ENCODE measurements at places on chromosomes 5 and 9.
A peak's percentile ranks its signal among the peaks of the same experiment; 100 is the strongest.

GRCh38 chr9:109311286-109311685, 9.6 kb downstream of the EPB41L4B start:
- DNase-seq, result no peak

GRCh38 chr5:57456531-57457135, 26.0 kb downstream of the ACTBL2 start:
- DNase-seq, result no peak

- DNase-seq, result peak; percentile 54
Observed at GRCh38 chr5:36606428-36607113, at the start of gene SLC1A3. Gene SLC1A3 (plus strand): TSS chr5:36606606. CDS start chr5:36608424, 1,818 bp downstream.

DNA sequence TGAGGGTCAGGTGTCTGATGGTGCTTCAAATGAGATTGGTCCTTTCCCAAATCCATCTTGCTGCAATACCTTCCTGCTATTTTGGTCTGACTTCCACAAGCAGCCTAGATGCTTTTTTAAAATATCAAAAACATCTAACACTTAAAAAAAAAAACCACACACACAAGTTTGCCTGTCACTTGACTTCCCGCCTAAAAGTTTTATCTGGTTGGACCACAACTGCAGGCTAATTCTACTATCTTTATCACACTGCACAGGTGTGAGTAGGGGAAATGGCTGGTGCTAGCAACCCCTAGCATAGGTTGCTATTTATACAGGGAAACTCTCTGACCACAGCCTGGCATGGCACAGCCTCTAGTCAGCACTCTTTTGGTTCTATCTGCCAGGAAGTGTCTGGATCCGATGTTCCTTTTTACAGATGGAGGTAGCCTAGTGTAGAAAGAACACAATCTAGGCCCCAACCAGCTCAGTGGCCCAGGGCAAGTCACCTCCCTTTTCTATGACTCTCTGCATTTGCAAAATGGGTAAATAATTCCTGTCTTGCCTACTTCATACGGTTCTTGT, at the start of gene HEMGN:
Gene HEMGN, minus strand, starts transcription at position 92 of the 564 bp plus-strand sequence. Its CDS starts 36 bp downstream, at position 56.
- no peak for DNase-seq

DNA sequence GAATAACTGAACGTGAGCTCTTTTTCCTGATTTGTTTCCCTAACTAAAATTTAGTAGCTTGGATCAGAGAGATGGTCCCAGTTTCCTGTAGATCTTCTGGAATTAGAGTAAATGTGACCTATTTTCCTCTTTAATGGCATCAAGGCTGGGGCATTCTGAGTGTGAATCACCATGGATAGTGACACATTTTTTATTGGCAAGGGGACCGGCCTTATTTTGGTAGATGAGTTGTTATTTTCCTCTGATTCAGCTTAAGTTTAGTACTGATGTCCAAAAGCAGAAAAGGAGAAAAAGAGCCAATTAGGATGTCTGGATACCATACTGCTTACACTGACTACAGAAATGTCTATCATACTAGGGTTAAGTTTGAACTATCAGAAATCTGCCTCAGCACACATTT, 68.1 kb downstream of the RNF38 start:
- no peak for DNase-seq

DNA sequence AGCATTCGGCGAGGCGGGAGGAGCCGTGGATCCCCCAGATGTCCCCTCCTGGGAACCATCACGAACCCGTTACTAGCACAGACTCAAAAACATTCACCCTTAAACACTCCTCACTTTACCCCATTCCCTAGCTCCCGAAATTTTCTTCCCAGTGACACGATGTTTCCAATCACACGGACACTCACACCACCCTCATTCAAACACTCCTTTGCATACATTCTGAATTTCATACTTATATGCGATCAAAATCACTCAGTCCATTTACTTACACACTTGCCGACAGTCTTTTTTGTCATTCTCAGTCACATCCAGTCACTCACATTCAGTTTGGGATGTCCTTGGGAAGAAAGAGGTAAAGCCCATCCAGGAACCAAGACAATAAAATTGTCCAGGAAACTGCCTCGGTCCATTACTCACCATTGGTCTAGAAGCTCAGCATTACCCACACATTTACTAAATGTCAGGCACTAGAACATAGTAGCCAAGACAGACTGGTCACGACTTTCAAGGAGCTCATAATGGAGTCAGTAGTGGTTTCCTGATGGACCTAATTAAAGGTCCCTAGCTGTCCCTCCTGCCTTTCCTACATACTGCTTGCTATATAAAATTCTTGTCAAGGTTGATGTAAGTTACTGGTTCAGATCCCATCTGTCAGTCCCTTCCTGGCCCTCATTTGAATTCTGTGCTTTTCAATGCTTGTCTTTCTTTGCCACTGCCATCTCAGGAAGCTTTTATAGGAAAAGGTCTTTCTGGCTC, 574 bp downstream of the SLC35A4 start:
- DNase-seq, result no peak

GRCh38 chr5:89706731-89707130, 702.8 kb downstream of the CETN3 start:
- no peak for DNase-seq

DNA sequence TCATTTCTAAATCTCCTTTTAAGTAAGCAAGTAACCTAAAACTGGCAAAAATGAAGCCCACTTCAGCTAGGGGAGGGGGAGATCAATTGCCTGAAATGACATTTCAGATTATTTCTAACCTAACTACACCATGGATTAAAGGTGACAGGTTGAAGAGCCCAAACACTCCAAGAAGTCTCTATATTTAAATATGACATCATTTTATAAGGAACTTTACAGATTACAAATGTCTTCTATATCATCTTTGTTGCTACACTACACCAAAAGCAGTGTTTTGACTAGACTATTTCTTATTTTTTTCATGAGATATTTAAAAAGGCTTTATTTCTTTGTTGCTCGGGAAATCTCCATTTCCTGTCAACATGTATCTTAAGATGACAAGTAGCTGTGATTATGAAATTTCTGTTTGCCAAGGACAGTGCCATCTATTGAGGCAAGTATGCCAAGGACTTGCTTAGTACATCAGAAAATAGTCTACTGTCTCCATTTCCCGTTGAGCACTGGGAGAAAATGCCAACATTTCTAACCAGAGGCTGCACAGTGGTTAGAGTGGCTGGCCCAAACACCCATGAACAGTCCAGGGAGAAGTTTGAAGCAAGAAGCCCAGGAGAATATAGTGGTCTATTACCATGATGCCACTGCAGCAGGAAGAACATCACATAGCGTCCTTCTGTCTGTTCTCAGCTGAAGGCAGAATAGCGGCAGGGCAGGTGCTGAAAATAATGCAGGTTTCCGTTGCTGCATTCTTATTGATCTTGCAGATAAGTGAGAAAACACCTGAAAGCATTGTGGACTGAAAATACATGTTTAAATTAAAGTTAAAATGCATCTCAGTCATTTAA, 93.4 kb upstream of the ITGA2 start:
- no peak for DNase-seq

- no peak for DNase-seq
Observed at GRCh38 chr5:173094012-173094661, 38.0 kb downstream of the CREBRF start.

DNA sequence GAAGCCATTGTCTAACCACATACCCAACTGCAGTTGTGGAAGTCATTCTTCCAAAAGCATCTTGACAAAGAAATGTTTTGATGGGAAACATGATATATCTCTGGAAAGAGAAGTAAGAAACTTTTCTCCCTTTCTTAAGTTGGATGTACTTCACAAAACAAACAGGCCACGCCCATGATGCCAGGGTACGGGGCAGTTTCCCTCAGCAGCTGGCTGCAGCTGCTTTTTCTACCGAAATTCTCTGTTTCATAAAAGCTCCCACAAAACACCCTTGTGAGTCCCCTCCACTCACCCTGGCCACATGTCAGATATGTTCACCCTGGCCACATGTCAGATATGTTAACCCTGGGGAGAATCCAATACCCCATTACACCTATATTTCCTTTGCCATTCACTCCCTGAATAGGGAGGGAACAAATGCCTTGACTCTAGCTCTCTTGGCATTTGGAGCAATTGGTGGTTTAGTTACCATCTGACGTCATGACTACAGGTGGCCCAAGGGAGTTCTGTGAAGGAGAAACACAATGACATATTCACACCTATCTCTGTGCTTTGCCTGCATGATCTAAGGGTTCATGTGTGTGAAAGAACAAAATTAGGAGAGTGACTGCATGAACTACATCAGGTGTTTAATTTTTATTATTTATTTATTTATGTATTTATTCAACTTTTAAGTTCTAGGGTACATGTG, 103.0 kb downstream of the AOPEP start:
- DNase-seq, result no peak

- DNase-seq, result no peak
Observed at GRCh38 chr5:138772986-138773594, 19.9 kb downstream of the CTNNA1 start.

- no peak for DNase-seq
Observed at GRCh38 chr9:23050548-23050947, 603.9 kb downstream of the DMRTA1 start.

- DNase-seq, result no peak
Observed at GRCh38 chr5:110105692-110106091, 416.0 kb downstream of the MAN2A1 start.

- no peak for DNase-seq
Observed at GRCh38 chr5:136202469-136203205, 9.7 kb upstream of the SMIM32 start.

- no peak for DNase-seq
Observed at GRCh38 chr9:75111019-75111622, 22.8 kb downstream of the OSTF1 start.

DNA sequence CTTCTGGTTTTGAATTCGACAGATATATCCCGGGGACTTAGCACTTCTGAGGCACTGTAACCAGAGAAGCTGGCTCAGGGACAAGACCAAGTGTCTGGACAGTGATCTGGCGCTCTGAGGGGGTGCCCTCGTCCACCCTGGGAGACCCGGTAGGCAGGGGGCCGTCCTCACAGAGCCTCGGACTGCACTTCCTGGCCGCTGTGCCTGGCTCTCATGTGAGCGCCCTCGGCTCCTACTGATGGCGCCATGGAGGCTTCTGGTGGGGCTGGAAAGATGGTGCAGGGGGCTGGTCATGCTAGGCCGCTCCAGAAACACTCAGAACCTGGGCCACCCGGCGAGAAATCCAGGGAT, 18.8 kb upstream of the SLC6A3 start:
- DNase-seq, result no peak

GRCh38 chr5:89265511-89266179, 382.7 kb upstream of the MEF2C start:
- no peak for DNase-seq

DNA sequence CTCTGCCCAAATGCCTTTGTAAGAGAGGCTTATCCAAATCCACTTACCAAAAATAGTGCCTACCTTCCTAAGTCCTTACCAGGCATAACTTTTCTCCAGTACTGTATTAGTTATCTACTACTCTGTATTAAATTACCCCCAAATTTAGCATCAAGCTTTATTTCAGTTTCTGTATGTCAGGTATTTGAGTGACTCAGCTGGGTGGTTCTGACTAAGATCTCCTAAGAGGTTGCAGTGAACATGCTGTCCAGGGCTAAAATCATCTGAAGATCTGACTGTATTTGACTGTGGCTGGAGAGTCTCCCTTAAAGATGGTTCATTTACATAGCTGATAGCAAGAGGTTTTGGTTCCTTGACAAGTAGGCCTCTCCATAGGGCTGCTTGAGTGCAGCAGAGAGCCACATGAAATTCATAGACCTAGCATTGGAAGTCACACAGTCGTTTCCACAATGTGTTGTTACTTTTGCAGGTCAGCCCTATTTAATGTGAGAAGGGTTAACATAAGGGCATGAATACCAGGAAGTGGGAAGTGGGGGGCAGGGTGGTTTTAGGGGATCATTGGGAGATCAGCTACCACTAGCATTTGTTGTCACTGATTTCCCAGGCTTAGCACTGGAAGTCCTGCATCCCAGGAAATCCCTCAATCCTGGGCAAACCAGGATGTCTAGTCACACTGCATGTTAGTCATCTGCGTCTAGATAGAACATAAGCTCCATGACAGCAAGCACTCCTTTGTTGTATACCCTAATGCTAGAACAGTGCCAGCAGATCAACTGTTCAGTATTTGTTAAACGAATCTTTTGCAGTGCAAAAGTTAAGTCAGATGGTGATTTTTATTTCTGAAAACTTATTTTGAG, 2.0 kb upstream of the ZNF622 start:
- DNase-seq, result no peak

- DNase-seq, result no peak
Observed at GRCh38 chr9:86722706-86723075, 224.6 kb downstream of the GAS1 start.

DNA sequence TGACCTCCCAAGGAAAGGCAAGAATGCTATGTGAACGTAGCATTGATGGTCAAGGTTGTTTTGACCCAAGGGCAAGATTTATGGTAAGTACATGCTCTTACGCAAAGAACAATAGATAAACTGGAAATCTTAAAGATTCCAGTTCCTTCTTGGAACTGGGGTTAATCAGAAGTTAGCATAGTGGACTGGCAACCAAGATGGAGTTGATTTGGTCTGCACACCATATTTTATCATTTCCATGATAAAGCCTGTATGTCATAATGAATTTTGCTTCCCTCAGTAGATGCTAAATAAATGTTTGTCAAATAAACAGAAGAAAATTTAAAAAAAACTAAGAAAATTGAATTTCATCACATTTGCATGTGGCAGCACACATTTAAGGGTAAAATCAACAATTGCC, 242.4 kb upstream of the MEF2C start:
- no peak for DNase-seq

DNA sequence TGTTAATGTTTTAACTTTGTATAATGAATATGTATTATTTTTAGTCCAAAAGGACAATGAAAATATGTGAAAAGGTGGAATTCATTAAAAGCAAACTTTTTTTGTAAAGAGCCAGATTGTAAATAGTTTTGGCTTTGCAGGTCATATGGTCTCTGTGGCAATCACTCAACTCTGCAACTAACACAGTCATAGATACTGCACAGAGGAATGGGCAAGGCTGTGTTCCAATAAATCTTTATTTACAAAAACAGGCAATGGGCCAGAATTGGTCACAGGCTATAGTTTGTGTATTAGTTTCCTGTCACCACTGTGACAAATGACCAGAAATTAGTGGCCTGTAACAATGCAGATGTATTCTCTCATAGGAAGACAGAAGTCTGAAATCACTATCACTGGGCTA, 125.4 kb upstream of the PTCH1 start:
- no peak for DNase-seq

- DNase-seq, result no peak
Observed at GRCh38 chr9:115115924-115116323, 2.0 kb downstream of the TNC start.

DNA sequence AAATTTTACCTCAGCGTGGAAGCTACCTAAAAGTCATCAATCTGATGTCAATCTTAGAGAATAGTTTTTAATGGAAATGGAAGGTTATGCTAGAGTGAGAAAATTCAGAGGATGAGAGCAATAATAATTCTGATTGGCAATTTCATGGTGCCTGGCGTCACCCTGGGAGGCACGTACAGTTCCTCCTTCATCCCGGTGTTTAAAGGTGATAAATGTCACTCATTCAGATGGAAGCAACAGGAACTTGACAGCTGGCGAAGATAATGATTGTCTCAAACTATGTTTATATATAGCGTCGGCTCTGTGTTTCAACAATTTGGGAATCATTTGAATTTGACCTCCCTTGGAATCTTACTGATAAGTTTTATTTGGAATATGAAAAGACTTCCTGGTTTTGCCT, 108.4 kb downstream of the MED10 start:
- no peak for DNase-seq
